ENCODE measurements at places on chromosomes 7 and 10. TPM values are rescaled to one million over a fixed set of nuclear protein-coding genes. Genes with fewer than 3 reads are reported as not detected.

The MCM10 gene
- 1.5 TPM for total RNA-seq

The STEAP2 gene
- total RNA-seq = 16.7 TPM

The SLC26A5 gene
- total RNA-seq = 1.1 TPM

The NUTM2D gene
- 3.7 TPM for total RNA-seq

The EPHA1 gene
- total RNA-seq = 6.1 TPM

The CHAT gene
- not detected for total RNA-seq

The SPDYE2 gene
- 0.23 TPM for total RNA-seq

The SMO gene
- 4.6 TPM for total RNA-seq

The HOXA10 gene
- not detected for total RNA-seq

The MNX1 gene
- total RNA-seq = 1.4 TPM

The PSPH gene
- total RNA-seq = 16.9 TPM

DNA sequence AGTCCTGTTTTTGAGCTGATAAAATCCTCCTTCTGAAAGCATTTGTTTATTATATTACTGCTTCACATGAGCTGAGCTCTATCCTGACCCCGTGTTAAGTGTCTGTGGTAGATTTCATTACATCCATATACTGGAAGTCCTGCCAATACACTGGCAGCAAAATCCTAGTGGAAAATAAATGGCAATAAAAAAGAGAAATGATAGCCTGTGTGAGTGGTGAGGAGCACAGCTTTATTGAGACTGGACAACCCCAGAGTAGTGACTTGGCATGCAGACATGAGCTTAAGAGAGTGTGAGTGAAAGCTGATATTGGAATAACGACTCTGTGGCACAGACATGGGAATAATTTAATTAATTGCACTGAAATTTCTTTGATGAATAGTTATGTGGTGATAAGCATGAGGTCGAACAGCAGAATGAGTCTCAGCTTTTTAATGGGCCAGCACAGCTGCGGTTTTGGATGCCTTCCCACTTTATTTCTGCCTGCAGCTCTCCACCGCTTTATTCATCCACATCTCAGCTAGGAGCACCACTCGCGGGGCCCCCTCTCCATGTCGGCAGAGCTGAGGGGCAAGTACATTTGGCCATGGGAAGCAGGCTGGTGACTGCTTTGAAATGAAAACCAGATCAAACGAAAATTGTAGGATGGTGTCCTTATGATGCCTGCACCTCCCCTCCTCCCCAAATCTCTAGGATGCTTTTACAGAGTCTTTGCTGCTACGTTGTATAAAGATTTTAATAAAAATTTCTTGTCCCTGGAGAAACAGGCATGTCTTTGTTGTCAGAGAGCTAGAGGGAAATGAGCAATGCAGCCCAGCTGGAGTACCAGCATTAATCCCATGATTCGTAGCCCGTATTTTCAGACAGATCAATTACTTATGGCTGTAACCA is 494.3 kb downstream of the AUTS2 start:
- DNase-seq = peak; percentile 90

- no peak for DNase-seq
Measured at GRCh38 chr10:34918060-34918775, 103.1 kb upstream of the PARD3 start.

GRCh38 chr7:115356139-115356746 is 434.3 kb downstream of the MDFIC start:
- peak; percentile 25 for DNase-seq

DNA sequence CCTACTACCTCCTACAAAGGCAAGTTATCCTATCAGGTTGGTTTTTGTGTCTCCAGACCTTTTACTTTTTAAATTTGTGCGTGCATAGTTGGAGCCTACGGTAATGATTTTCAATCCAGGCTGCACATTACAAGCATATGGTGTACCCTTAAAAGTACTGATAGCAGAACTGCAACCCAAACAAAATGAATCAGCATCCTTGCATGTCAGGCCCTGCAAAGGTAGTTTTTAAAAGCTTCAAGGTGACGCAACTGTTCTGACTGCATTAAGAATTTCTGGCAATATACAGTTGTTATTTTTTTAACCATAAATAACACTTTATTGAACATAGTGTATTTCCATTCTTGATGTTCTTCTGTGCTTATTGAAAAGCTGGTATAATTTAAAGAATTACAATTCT is 28.9 kb downstream of the GNAT3 start:
- DNase-seq = no peak

GRCh38 chr10:5961405-5962100 is 15.8 kb downstream of the IL15RA start:
- DNase-seq = no peak

DNA sequence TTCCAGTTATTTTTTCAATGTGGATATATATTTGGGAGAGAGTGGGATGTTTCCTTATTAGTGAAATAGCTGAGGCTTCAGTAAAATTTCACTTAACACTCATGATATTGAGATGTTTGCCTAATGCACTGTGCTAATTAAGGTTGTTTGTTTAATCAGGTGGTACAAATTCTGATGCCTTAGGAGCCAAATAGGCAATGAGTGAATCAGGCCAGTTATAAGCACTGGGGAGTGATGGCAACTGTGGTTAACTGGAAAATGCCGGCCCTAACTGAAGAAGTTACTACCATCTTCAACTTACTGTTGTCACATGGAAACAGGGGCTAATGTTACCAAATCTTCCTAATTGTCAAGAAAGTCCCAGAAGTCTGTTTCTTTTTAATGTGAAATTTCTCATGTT is 32.0 kb downstream of the VCL start:
- DNase-seq = no peak

DNA sequence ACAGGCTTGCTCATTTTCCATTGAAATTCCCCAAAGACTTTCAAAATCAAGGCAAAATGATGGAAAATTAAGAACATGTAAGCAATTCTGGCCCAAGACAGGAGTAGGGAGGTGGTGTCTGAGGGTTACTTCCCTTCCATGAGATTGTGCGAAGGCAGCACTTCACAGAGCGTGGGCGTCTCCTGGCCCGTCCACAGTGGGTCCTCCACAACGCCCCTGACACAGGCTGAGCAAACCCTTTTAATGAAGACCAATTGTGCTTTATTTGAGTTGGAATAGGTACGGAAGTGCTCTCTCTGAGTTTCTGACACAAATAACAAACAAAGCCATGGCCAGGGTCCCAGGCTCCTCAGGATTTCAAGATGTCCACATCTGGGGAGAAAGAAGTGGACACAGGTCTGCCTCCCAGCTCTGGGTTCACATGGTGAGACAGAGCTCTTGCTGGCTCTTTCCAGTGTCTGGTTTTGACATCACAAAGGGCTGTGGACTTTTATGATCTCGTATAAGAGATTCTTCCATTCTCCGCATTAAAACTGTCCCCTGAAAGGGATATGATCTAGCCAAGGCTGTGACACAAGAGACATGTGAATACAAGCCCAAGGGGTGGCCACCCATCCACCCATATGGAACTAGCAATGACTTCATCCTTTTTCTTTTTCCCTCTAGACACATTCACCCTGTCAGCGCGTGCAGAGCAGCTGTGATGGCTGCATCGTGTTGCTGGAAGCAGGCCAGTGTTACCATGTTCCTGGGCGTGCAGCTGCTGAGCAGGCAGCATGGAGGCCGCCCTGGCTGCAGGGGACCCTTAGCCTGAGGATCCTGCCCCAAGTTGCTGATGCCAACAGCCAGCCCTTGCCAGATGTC is 145.6 kb downstream of the ADAM12 start:
- DNase-seq = peak; percentile 97

- DNase-seq = no peak
Measured at GRCh38 chr10:35605191-35605590, at the start of gene GJD4. GJD4 (plus strand) TSS chr10:35605341; CDS start chr10:35605568, 227 bp downstream.

DNA sequence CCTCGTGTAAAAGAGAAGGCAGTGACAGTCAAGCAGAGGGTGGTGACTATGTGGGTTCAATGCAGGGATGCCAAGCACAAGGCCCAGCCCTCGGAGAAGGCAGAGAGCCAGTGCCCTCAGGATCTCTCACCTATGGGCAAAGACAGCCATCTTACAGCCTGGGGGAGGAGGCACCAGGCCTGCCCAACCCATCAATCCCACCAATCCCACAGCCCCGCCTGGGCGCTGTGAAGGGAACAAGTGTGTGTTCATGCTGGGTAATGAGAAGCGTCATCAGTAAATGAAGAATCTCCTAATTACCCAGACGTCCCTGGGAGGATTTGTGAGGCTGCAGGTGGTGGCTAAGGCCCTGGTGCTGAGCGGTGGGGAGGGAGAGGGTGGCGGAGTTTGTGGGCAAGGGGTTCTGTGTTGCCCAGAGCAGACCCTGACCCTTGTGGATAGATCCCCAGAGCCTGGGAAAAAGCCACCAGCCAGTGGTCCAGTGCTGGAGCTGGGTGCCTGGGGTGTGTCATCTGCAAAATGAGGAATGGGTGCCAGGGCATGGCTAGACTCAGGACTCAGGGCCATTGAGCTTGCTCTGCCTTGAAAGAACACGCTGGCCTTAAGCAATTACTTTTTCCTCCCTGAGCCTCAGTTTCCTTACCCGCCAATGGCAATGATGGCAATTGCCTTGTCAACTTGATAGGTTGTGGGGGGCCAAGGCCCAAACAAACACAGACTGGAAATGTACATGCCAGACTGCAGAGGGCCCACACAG is 128.1 kb upstream of the UNC5B start:
- no peak for DNase-seq

DNA sequence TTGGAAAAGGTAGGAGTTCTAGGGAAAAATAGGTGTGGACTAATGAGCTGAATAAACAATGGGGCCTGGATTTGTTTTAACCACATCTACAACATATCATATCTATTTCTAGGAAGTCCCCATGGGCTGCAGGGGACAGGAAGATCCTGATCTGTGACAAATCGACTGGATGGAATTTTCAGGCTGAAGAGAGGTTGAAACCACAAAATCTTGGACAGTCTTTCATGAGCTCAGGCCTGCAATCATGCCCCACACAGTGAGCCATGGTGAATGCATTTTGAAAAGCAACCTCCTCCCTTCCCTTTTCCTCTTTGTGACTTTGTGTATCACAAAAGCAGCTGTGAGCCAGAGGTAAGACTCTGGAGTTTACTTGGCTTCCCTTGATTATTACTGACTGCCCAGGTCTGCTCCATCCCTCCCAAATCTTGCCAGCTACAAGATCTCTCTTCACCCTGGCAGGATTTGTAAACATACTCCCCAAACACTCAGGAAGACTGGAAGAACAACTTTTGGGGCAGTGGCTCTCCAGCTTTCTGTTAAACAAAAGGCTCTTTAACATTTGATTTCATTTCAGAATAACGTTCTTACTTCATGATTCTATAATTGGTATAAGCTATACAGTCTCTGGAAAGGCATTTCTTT is 66.4 kb downstream of the ASAH2B start:
- peak; percentile 37 for DNase-seq

GRCh38 chr7:155062411-155062810 is 7.7 kb upstream of the HTR5A start:
- peak; percentile 6 for DNase-seq

DNA sequence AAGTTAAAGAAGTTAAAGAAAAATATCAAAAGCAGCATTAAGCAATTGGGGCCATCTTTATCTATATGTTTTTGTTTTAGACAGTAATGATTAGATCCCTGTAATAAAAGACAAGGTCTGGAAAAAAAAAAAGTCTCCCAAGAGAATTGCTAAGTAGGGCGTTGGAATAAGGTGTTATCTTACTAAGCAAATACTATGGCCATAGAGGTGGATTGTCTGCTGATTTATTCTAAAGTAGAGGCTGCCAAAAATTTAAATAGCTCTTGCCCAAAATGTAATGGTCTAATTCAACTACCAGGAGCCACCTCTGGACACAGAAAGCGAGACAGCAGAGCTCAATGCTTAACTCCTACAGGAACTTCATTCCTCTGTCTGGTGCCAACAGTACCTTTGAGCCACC is 71.6 kb downstream of the HERPUD2 start:
- no peak for DNase-seq

DNA sequence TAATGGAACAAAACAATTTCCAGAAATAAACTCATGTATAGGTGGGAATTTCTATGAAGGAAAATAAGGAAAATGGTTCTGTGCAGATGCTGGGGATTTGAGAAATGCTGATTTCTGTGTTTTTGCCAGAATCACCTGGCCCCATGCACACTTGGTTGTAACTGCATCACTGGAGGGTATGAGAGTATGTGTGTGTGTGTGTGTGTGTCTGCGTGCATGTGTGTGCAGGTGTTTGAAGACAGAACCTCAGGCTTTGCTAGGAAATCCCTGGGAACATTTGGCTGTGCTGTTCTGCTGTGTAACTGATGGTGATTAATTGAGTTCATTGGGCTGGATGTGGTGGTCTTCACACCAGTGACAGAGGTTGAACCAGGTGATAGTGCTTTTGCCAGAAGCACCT is 141.6 kb downstream of the CAMK1D start:
- DNase-seq = no peak

GRCh38 chr7:37033141-37033540 is 308.8 kb upstream of the AOAH start:
- DNase-seq = no peak

GRCh38 chr7:42180806-42181205 is 56.2 kb downstream of the GLI3 start:
- DNase-seq = peak; percentile 31

- DNase-seq = no peak
Measured at GRCh38 chr7:128139406-128139805, 101.7 kb upstream of the LEP start.

DNA sequence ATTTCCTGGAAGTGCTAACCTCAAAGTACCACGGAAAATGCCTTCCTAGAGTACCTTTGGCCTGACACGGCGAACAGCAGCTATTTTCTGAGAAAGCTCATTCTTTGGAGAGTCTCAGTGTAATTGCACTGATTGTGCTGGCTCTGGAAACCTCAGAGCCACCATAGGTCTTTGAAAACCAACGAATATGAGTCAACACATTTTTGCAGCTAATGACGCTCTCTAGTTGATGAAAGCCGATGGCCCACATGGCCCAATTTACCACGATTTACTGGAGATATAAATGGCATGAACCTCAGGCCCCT is 187.1 kb downstream of the ADARB2 start:
- no peak for DNase-seq

Measured in lung (tissue), 17 donors.